ENCODE measurements at places on chromosomes 7 and 10.

DNA sequence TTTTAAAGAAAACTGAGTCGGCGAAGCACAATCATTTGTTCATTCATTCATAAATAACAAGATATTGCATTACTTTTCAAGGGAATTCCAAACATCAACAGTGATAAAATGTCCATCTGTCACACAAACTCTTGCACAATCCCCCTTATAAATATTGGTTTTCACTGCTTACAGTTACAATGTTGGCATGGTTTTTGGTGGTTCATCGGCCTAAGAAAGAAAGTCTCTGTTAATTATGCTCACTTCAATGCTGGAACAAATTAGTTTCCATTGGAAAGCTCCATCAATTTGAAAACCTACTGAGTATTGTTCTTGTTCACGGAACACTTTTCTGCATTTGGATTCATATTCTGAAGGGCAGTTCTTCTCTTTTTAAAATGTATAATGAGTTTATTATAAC lies 188.5 kb downstream of the JAZF1 start:
- ATAC-seq: no peak

- peak; percentile 88 for ATAC-seq
These were observed 31.7 kb downstream of the CYCS start for GRCh38 chr7:25093268-25093826.

DNA sequence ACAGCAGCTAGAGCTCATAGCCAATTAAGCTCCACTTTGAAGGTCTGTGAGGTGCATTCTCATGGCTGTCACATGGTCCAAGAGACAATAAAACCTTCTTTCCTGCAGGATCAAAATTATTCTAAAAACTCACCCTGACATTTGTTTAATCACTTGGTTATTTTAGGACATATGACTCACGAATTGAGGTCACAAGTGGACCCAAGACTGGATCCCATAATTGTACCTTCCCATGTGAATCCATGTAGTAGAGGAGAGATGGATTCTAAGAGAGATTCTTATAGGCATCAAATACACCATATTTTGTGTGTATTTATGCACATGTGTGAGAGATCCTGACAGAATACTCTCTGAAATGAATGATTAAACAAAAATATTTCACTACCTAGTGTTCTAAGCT lies 18.1 kb downstream of the POLR1F start:
- no peak for ATAC-seq

- ATAC-seq: no peak
These were observed 737.2 kb upstream of the IGFBP3 start for GRCh38 chr7:46658281-46658680.

DNA sequence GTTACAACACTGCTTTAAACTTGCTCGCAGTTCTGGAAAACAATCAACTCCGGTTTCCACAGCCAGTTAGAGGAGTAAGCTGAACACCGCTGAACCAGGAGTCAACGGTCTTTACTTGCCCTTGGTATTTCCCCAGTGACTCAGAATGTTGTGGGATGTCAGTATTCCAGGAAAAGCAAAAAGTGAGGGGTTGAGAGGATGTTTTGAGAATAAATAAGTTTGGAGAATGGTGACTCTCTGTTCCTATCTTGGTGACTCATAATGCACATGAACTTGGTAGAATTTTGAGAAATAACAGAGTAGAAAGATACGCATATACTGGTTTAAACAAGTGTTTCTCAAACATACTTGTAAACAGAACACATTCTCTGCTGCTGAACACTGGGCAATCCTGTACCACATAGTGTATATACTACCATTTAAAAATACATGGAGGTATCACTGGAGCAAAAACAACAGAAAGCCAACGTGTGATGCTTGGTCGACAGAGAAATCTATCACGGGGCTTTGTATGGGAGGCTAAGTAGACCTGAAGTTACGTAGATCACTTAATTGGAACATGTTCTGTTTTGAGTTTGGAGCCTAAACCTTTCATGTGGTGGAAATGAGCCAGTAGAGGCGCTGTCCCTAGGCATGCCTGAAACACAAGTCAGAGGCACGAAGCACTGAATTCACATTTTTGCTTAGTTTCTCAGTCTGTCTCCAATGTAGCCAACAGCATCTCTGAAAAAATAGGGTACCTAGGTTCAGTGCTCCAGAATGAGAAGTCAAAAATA lies 534.3 kb downstream of the PARD3 start:
- no peak for ATAC-seq

GRCh38 chr7:85774986-85775385 lies 588.1 kb upstream of the SEMA3D start:
- ATAC-seq: no peak

DNA sequence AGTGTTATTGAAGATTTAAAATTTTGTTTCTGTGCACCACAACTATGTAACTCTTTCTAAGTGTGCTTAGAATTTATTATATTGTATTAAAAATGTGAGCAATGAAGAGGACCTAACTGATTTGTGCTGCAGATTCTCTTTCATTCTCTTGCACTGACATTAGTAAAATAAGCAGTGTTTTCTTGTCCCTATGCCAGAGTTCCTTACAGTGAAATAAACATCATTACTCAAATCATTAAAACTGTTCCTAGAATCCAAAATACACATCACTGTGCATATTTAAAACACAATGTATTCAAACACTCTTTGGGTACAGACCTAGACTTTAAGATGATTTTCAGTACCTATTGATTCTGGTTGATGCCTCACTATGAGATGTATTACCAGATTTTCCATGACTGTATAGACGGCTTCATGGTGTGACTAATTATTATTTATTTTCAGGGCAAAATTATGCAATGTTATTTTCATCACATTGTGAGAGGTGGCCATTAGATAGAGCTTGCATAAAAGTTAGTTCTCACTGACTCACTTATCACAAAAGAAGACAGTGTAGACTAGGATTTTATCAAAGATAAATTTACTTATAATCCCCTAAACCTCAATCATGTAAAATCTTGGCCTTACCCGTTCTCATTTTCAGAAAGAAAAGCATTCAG lies 93.4 kb downstream of the PTPRZ1 start:
- no peak for ATAC-seq

DNA sequence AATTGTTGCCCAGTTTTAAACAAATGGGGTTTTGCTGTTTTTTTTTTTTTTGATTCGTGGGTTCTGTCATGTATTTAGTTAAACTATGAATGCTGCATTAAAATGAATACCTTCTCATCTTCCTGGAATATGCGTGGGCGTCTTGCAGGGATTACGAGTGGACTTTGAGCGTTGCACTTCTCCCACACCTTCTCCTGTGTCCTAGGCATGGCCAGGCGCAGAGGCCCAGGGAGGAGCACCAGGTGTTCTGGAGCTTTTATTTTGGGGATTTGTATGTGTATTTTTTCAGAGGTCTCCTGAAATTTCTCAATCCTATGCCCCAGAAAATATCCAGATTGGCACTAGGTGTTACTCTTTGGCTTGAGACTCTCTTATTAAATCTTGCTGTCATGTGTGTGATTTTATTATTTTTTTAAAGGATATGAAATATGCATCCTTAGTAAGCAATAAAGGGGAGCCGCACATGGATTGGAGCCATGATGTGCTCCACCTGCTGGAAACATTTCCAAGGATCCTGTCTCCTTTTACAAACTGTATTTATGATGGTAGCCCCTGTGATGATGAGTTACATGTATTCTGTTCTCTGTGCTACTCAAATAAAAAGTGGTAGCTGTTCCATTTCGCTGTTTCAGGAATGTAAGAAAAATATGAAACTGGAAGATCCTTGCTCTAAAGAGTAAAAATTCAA lies 482.2 kb upstream of the KLF6 start:
- no peak for ATAC-seq

GRCh38 chr10:60797200-60797599 lies 18.9 kb downstream of the CDK1 start:
- no peak for ATAC-seq

DNA sequence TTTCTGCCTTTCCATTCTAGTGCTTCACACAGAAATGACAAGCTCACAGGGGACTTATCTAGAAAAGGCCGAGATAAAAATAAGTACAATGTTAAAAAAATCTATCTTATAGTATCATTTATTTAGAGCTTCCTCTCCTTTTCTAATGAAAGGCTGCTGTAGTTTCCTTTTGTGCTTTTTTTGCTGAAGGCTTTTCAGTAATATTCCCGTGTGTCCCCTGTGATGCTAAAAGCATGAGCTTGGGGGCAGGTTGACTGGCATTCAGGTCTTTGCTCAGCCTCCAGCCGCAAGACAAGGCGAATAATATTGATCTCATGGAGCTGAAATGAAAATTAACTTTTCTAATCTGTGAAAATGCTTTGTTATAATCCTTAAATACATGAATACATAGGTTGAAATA lies 143.0 kb downstream of the ST7 start:
- ATAC-seq: no peak

DNA sequence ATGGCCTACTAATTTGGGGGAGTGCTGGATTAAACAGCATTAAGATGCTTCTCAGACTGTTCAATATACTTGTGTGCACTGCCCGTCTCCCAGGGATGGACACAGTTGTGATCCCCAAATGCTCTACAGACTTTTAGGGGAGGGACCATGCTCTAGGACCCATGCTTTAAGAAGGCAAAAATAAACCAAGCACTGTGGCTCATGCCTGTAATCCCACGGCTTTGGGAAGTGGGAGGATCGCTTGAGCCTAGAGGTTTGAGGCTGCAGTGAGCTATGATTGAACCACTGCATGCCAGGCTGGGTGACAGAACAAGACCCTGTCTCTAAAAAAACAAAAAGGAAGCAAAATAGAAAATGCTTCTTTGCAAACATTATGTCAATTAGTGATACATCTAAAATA lies 102.6 kb downstream of the VOPP1 start:
- no peak for ATAC-seq

Measured in stimulated activated memory B cell treated with anti-CD40 and anti-IgM and Interleukin-4, amounts not matched to agents 10 μg/mL and 1 μg/mL and 100 μg/mL, for 72 hours (primary cell).